ENCODE measurements at places on chromosomes 3 and 15.

GRCh38 chr3:23865595-23866396 is 51.0 kb downstream of the NKIRAS1 start:
- DNase-seq, result no peak

- DNase-seq, result no peak
These were observed 253.3 kb downstream of the FAM43A start for GRCh38 chr3:194938845-194939531.

- DNase-seq, result no peak
These were observed 9.4 kb downstream of the SENP2 start for GRCh38 chr3:185595526-185595925.

DNA sequence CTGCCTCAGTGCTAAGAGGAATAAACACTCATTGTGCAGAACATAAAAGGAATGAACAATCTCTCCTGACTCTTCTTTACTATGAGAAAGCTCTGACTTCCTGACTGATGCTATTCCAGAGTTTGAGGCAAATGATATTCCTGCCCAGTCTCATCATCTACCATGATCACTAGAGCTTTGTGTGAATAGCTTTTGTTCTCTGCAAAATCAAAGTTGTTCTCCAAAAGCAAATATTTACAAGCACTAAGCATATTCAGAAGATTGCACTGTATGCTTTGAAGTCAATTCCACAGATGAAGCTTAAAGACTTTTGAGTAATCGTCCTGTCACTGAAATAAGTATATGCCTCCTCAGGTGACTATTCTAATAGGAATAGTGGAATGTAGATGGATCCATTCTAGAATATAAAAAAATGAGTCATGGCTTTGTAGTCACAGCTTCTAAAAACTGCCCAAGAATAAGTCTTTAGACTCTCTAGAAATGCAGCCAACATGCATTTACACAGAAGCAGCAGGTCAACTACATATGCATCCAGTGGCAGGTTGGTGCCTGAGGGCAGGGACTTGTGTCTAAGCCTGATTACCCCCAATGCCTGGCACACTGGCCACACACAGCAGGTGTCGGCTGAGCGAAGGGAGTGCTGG is 34.6 kb downstream of the TNFAIP8L3 start:
- DNase-seq, result no peak

- no peak for DNase-seq
These were observed 287.4 kb upstream of the CTNNB1 start for GRCh38 chr3:40911928-40912327.

GRCh38 chr3:42229942-42230688 is 35.9 kb downstream of the CCK start:
- DNase-seq, result no peak

- no peak for DNase-seq
These were observed 38.4 kb upstream of the SLC25A36 start for GRCh38 chr3:140903196-140903595.

GRCh38 chr3:129927072-129927471 is 33.6 kb upstream of the TMCC1 start:
- no peak for DNase-seq

- no peak for DNase-seq
These were observed 51.7 kb downstream of the RASGRP1 start for GRCh38 chr15:38512901-38513300.

- no peak for DNase-seq
These were observed 124.3 kb downstream of the CHCHD6 start for GRCh38 chr3:126828306-126828705.

DNA sequence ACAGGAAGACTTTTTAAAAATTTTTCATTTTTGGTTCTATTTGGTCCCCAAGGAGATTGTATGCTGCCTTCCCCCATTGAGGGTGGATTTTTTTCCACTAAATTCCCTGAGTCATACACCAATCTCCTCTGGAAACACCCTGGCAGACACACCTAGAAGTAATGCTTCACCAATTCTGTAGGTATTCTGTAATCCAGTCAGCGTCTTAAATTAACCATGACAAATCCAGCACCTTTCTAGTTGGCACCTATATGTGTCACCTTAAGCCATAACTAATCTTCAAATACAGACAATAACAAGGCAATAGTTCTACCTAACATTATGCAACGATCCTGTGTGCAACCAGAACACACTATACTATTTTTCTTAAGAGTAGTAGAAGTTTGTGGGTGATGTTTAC is 459.1 kb upstream of the NDN start:
- DNase-seq, result no peak

GRCh38 chr3:157938154-157938779 is 168.0 kb downstream of the SHOX2 start:
- DNase-seq, result no peak

- DNase-seq, result no peak
These were observed 85.6 kb upstream of the PDZRN3 start for GRCh38 chr3:73710340-73710739.

DNA sequence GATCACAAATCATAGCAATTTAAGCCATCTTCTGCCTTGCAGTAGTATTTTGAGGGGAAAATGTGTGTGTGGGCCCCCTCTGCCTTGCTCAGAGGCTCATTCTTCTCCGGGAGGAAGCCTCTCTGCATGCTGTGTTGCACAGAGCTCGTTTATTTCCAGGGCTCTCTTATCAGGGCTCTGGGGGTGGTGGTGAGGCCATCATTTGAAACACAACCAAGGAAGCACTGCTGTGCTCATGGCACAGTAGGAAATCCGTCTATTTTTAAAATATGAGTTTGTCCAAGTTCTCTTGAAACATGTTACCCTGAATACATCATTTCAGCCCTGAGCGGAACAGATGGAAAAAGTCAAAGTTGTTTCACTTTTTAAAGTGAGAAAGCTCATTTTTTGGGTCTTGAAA is 369.0 kb upstream of the CFAP20DC start:
- no peak for DNase-seq

DNA sequence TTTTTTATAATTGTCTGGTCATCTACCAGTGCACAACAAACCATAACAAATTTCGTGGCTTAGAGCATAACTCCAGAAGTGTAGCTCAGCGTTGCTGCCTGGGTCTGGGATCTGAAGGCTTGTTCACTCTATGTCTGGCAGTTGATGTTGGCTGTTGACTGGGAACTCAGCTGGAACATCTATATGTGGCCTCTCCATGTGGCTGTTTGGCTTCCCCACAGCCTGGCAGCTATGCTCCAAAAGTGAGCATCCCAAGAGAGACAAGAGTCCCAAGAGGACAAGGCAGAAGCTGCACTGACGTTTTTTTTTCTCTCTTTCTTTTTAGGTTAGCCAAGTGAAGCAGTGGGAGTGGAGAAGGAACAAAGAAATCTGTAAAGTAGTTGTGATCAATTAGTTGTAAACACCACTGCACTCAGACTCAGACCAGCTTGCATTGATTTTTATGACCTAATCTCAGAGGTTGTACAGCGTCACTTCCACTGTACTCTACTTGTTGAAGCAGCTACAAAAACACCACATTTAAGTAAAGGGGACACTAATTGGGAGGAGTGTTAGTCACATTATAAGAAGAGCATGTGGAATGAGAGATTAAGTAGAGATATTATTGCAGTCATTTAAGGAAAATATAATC is 2.5 kb upstream of the GPR176 start:
- no peak for DNase-seq

DNA sequence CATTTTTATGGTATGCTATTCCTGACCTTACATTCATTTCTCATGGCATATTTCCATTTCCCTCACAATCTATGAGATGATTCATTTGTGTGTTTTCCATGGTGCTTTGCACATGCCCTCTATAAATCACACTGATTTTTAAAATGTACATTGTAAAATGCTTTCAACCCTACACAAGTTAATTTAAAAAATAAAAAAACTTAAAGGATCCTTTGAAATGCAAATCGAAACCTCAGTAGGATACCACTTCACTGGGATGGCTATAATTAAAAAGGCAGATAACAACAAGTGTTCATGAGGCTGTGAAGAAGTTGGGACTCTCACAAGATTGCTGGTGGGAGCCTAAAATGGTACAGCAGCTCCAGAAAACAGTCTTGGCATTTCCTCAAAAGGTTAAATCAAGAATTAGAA is 83.5 kb downstream of the FMN1 start:
- no peak for DNase-seq

DNA sequence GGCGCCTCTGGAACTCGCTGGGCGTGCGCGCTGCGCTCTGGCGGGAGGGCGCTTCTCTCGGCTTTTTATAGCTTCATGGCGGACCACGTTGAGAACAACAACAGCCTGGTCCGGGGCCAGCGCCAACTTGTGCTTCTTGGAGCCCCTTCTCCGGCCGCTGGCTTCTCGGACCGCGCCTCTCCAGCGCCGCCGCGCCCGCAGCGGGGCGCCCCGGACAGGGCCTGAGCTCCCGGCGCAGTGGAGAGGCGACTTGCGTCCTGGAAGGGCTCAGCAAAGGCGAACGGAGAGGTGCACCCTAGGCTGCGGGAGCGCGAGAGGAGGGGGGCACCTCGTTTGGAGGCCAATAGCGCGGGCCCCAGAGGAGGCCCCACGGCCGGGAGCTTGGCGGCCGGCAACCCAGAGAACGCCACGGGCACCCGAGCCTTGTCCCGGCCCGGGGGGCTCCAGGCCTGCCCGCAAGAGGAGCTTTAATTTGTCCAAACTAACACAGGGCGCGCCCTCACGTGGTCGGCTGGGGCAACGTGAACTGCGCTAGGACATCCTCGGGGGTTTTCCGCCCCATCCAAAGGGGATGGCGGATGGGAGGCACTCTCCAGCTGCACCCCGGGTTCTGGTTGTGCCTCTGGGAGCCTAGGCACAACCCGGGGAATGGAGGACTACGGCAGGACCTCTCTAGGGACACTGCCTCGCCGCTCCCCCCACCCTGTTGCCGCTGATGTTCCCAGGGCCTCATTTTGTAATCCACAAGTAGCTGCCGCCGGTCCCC is 37.8 kb downstream of the HMCES start:
- DNase-seq, result peak; percentile 81

GRCh38 chr3:112136046-112136445 is 3.0 kb upstream of the GCSAM start:
- DNase-seq, result no peak

- peak; percentile 34 for DNase-seq
These were observed 2.8 kb downstream of the ADAMTS17 start for GRCh38 chr15:100338971-100339444.

GRCh38 chr3:160130071-160130470 is 95.2 kb upstream of the C3orf80 start:
- no peak for DNase-seq

DNA sequence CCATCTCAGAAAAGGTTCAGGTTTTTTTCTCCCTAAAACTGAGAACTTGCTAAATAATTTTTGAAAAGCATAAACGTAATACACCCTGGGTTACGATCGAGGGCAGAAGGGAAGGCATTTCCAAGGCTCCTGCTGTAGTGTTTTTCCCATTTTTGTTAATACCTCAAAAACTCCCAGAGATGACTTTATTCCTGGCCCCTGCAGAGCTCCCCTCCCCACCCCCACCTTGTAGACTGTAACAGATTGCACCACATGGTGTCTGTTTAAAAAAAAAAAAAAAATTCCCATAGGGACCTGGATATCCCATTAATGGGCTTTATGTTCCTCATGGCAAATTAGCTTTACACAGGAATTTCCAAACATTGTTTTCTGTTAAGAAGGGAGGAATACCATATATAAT is 38.2 kb downstream of the FEZF2 start:
- DNase-seq, result no peak

GRCh38 chr3:77001062-77001701 is 38.7 kb upstream of the ROBO2 start:
- no peak for DNase-seq

DNA sequence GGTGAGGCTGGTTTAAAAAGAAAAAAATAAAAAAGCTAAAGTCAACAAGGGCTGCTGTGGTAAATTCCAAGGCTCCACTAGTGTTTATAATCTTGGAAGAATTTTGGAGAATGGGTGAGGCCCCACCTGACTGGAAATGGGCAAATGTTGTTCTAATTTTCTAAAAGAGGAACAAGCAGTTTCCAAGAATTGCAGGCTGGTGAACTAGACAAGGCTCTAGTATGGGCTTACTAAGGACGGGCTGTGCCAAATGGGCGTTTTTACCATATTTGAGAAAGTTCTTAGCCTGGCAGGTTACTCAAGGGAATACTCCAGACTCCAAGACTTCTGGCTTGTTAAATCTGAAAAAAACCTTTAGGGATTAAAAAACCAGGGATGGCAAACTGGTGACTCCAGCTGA is 67.0 kb upstream of the ABHD2 start:
- DNase-seq, result no peak

DNA sequence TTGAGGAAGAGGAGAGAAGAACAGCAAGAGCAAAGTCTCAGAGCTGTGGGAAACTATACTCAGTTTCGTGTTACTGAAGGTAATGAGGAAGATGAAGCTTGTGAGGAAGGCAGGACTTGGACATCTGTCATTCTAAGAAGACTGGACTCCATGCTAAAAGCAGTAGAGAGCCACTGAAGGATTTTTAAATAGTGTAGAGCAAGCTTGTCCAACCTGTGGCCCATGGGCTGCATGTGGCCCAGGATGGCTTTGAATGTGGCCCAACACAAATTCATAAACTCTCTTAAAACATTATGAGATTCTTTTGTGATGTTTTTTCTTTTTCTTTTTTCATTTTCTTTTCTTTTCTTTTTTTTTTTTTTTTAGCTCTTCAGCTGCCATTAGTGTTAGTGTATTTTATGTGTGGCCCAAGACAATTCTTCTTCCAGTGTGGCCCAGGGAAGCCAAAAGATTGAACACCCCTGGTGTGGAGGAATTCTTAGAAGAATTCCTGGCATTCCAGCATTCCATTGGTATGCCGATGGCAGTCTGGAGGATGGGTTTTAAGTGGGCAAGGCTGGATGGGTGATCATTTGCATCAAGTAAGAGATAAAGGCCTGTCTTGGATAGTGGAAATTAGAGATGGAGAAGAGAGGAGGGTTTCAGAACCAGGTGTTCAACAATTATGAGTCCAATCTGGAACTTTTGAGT is 6.9 kb upstream of the NFKBIZ start:
- no peak for DNase-seq

DNA sequence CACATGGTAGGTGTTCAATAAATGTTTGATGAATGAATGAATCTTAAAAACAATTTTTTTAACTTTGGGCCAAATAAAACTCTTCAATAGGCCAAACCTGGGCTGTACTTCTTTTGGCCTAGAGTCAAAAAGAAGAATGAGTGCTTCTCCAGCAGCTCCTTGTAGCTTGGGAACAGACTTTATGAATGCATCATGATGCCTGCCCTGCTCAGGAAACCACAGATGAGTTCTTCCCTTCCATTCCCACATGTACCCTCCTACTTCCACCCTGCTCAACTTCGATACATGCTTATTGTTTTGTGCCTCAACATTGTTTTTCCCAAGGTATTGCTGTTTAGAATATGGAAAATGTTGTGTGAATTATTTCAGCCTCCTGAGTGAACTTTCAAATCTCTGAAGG is 87.0 kb downstream of the FILIP1L start:
- no peak for DNase-seq

- no peak for DNase-seq
These were observed 42.5 kb upstream of the KPNA4 start for GRCh38 chr3:160607826-160608225.

- DNase-seq, result peak; percentile 82
These were observed 752 bp downstream of the C15orf39 start for GRCh38 chr15:75202251-75203016.

DNA sequence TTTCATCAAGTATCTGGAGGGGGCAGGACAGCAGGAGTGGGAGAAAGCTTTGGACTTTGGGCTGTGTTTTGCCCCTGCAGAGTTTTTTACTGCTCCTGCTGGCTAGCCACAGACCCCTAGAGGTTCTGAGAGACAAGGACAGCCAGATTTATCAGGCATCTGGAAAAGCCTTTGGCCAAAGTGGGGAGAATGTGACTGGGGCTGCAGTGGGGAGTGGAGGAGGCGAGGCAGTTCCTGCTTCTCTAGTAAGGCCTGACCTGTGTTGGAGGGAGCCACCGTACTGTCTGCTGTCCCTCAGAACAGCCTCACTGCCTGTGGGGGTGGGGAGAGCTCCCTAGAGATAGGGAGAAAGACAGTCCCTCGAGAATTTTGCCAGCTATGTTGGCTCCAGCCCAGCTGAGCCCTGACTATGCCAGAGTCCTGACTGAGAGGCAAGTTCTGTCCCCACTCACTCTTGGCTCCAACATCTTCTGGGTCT is 2.2 kb downstream of the ALPK3 start:
- no peak for DNase-seq
